ENCODE measurements at places on chromosomes 16 and 17.

- no peak for DNase-seq
Observed at GRCh38 chr16:88653101-88653500, 2.2 kb upstream of the CYBA start.

- no peak for DNase-seq
Observed at GRCh38 chr16:88465387-88465983, 12.4 kb downstream of the ZFPM1 start.

- DNase-seq = no peak
Observed at GRCh38 chr16:1019231-1020090, 37.9 kb downstream of the SOX8 start.

GRCh38 chr16:25317732-25318316, 60.2 kb upstream of the ZKSCAN2 start:
- DNase-seq = no peak

DNA sequence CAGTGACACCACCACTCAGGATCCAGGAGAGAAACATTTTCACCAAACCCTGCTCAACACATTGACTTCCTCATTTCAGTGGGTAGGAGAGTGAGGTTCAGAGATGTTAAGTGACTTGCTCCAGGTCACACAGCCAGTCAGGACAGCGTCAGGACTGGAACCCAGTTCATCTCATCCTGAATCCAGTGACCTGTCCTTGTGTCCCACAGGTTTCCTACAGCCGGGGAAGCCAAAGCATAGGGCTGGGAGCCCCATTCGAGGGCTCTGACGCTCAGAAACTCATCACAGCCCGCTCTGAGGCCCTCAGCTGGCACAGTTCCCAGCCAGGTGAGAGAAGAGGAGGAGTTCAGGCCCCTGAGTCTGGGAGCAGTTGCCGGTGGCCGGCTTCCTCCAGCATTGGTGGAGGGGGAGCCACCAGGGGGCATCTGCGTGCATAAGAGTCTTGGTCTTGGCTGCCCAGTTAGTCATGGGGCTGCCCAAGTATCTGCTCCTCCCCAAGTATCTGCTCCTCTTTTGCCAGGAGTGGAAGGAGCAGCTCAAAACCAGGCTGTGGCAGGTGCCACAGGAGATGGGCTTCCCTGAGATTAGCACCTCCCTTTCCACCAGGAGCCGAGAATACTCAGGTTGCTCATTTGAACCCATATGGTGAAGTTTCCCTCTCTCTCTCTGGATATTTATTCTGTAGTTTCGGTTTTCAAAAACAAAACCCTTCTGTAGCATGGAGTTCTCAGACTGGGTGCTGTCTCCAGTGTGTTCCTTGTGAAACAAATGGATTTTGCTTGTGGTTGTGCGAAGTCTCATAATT, 56.0 kb downstream of the TNFRSF13B start:
- no peak for DNase-seq

DNA sequence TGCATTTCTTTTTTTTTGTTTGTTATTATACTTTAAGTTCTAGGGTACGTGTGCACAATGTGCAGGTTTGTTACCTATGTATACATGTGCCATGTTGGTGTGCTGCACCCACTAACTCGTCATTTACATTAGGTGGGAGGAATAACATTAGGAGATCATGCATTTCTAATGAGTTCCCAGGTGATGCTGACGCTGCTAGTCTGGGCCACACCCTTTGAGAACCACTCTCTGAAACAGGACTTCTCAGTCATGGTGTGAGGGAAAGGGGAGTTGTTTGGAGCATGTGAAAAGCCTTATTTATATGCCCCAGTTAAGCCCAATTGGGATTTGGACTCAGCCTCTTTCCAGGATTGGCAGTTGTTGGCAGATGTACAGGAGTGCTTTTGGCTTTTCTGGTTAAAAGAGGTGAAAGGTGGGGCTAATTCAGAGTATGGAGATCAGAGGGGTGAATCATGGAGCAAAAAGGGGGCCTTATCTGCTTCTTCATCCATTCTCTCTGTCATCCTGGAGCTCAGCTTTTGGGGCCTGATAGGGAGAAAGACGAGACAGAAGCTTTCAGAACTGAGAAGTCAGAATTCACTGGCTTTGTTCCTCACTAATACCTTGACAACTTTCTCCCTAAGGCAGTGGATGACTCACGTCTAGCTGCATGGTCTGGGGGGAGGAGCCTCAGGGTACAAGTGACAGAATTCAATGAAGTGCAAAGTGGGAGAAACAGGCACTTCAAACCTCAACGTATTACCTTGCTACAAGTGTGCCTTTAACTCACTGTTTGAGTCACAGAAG, 180.0 kb upstream of the CACNG3 start:
- no peak for DNase-seq

DNA sequence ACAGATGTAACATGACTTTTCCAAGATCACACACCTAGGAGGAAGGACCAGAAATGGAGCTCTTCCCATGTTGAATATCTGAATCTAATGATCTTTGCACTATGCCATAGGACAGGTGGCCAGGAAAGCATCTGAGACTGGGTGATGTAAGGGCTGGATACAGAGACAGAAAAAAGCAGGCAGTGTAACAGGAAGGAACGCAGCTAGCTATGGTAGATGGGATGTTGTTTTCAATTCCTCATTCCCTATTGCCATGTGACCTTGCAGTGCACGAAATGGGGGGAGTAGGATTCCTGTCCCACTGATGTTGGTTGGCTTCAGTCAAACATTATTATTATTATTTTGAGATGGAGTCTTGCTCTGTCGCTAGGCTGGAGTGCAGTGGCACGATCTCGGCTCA, 3.7 kb upstream of the NPIPB15 start:
- no peak for DNase-seq

GRCh38 chr17:60231234-60231633, 81.5 kb downstream of the CA4 start:
- DNase-seq = no peak

DNA sequence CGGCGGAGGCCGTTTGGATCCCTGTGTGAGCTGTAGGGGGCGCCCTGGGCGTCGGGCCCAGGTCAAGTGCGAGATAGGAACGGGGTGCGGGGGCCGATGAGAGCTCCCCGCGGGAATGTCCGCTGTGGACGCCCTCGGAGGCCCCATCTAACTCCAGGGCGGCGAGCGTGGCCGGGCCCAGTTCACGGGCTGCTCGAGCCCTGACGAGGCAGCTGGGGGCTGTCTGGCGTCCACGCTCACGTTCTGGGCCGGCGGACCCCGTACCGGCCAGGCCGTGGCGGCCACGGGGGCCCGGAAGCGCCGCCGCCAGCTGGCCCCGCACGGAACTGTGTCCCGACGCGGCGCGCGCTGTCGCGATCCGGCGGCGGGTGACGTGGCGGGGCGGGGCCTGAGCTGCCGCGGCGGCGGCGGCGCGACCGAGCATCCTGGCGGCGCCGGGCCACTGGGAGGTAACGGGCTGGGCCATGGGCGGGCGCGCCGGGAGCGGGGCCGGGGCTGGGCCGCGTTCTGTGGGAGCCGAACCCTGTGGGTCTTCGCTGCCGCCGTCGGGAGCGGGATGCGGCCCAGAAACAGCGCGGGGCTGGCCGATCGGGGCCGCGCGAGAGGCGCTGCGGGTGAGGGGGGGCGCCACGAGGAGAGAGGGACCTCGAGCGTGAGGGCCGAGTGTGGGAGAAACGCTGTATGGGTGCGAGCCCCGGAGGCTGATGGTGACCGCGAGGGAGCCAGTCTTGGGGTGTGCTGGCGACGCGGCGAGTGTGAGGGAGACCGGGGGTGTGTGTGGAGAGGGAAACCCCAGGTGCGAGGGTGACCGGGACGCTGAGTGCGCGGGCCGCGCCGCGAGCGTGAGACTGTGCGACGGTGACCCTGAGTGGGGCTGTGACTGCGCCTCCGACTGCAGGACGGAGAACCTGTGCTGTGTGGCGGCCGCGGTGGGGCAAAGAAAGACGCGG, at the start of gene SLC7A6:
Gene SLC7A6, plus strand, starts transcription at position 399 of the 950 bp plus-strand sequence. CDS start 10,201 bp downstream, outside the sequence.
- DNase-seq = peak; percentile 79

- no peak for DNase-seq
Observed at GRCh38 chr17:48202959-48203358, 95.4 kb downstream of the SNX11 start.

GRCh38 chr16:15682105-15682570, 32.1 kb downstream of the NDE1 start:
- DNase-seq = no peak

- DNase-seq = no peak
Observed at GRCh38 chr17:61260071-61260797, 139.4 kb upstream of the TBX2 start.

DNA sequence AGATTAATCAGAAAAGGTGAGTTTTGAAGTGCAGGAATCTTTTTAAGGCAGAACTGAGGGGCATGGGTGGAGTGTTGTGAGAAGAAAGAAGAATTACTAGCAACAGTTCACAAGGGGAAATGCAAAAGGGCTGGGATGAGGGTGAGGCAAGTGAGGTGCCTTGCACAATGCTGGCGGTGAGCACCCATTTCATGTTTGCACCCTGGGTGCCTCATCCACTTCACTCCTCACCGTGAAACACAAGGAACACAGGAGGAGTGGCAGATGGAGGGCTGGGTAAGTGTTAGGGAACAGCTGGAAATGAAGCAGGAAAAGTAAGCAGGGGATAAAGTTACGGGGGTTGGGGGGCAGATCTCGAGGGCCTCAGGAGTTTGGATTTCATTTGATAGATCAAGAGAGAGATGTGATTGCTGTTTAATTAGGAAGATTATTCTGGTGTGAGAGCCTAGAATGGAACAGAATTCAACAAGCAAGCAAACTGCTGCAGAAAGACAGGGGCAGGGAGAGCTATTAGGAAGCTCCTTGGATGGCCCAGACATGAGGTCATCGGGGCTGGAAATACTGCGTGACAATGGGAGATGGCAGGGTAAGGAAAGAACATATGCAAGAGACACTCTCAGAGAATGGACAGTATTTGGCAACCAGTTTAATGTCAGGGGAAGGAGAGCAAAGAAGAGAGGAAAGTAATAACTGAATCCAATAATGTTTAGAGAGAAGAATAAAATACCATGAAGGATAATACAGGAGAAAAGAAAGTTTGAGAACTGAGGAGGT, 8.3 kb upstream of the HEATR6 start:
- no peak for DNase-seq

- DNase-seq = no peak
Observed at GRCh38 chr17:50189550-50190292, 11.7 kb downstream of the COL1A1 start.

GRCh38 chr16:774086-775001, 13.8 kb downstream of the MSLN start:
- DNase-seq = no peak

DNA sequence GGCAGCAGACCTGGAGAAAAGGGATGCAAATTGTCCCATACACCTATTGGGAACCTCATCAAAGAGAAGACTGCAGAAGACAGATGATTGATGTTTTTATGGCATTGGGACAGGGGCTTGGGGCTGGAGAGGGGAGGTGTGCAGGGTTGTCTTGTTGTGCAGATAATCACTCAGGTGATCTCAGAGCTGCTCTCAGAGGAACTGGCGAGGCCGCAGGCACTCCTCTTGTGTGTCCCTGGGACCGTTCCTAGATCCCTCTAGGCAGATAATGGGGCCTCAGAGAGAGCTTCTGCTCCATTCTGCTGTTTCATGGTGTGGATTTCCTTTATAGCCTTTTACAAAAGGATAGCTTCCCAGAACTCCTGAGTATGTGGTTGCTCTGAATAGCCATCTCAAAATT, 1.6 kb downstream of the RNF213 start:
- no peak for DNase-seq

DNA sequence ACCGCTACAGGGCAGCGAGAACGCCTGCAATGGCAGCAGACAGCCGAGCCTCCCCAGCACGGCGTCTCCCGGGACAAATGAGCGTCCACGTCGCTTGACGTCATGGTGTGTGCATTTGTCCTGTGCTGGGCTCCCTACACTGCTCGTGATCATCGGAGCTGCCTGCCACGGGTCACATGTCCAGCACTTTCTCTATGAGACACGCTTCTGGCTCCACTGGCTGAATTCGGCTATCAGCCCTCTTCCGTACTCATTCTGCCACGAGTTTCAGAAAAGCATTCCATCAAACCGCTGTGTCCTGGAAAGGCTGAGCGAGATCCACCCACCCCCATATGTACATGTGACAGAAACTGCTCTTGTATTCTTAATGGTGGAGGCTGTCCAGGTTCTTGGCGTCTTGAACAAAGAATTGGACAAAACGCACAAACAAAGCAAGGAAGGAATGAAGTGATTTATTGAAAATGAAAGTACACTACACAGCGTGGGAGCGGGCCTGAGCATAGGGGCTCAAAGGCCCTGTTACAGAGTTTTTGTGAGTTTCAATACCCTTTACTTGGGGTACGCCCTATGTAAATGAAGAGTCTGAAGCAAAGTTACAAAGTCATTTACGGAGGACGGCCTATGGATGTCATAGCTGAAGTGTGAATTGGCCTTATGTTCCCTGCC, 28.5 kb upstream of the SHCBP1 start:
- DNase-seq = no peak

DNA sequence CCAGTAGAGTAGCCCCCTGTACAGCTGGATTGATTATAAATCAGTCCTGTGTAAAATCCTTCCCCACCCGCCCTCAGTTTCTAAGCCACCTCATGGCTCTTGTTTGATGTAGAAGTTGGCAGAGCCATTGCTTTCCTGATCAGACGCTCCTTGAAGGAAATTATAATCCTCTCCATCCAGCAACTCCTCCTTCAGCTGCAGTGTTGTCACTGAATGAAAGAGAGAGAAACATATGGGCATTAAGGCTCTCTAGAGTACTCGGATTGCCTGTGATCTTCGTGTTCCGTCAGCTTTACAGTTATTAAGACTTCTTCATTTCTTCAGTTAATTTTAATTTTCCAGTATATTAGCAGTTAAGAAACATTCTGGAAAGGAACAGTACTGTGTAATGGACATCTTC, 14.3 kb downstream of the NME2 start:
- no peak for DNase-seq

Data from stimulated activated CD4-positive, alpha-beta T cell treated with anti-CD3 and anti-CD28 coated beads, TNF-alpha, amount 100 ng/mL, for 1 hour (primary cell).